ENCODE measurements at places on chromosomes 3 and 15.

GRCh38 chr3:164806188-164806587 lies 272.1 kb downstream of the SI start:
- no peaks in the 10 kb centered on the region for H3K27me3 ChIP-seq
- H3K4me3 ChIP-seq: no peak overlapping the region
- DNase-seq: no peak
- H3K36me3 ChIP-seq: no peaks in the 10 kb centered on the region
- no peaks in the 10 kb centered on the region for H3K4me1 ChIP-seq

GRCh38 chr15:70823196-70823595 lies 30.8 kb downstream of the LARP6 start:
- H3K4me1 ChIP-seq: peaks cover 7% of the 10 kb centered on the region
- no peaks in the 10 kb centered on the region for H3K36me3 ChIP-seq
- H3K27me3 ChIP-seq: peaks cover 4% of the 10 kb centered on the region
- no peak overlapping the region for H3K4me3 ChIP-seq

DNA sequence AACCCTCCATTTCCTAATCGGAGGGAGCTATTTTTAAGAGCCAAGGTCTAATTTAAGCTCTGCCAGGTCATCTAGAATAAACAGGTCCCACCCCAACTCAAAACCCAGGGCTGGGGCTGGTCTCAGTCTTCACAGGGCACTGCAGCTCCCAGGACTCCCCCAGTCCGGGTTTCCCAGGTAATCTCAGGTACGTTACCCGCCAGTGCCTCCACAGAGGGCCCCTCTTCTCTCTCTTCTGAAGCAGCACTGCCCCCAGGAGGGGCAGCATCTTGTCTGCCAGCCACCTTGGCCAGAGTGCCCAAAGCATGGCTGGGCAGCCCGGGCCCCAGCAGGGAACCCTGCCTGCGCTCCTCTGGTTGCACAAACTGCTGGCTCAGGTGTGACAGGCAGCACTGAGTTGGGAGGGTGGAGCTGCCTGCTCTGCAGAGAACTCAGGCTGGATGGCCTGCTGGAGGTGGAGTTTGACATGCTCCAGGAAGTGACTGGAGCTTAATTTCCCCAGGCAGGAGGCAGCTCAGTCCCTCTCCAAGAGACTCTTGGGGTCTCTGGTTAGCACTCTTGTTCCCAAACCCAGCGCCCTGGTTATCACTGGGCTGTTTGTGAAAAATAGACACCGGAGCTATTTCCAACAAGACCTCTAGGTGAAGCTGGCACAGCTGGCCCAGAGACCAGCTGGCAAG lies at the start of gene PLA2G4F:
Gene PLA2G4F (minus strand): TSS at position 394 of the 680 bp plus-strand sequence. CDS start 87 bp downstream, at position 307.
- H3K36me3 ChIP-seq: peaks cover 6% of the 10 kb centered on the region
- H3K4me1 ChIP-seq: peaks cover 4% of the 10 kb centered on the region
- H3K27me3 ChIP-seq: no peaks in the 10 kb centered on the region
- no peak within 1 kb of the TSS for H3K27ac ChIP-seq
- no peak for DNase-seq

GRCh38 chr3:33915796-33916546 lies 117.5 kb downstream of the PDCD6IP start:
- H3K4me1 ChIP-seq: no peaks in the 10 kb centered on the region
- H3K27me3 ChIP-seq: peaks cover 7% of the 10 kb centered on the region
- no peaks in the 10 kb centered on the region for H3K36me3 ChIP-seq
- H3K4me3 ChIP-seq: no peak overlapping the region
- DNase-seq: no peak
- H3K27ac ChIP-seq: no peak overlapping the region

DNA sequence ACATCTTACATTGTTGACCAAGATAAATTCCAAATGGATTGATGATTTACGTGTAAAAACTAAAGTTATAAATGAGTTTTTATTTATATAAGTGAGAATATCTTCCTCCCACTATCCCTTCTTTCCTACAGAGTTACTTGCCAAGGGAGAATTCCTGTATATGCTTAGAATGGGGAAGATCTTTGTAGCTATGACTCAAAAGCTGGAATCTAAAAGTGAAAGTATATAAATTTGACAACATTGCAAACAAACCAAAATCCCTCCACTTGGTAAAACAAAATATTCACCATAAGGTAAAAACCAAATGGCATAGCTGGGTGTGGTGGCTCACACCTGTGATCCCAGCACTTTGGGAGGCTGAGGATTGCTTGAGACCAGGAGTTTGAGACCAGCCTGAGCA lies 52.7 kb upstream of the GCNT3 start:
- H3K27me3 ChIP-seq: no peaks in the 10 kb centered on the region
- H3K36me3 ChIP-seq: no peaks in the 10 kb centered on the region
- H3K4me1 ChIP-seq: no peaks in the 10 kb centered on the region
- H3K4me3 ChIP-seq: no peak overlapping the region

DNA sequence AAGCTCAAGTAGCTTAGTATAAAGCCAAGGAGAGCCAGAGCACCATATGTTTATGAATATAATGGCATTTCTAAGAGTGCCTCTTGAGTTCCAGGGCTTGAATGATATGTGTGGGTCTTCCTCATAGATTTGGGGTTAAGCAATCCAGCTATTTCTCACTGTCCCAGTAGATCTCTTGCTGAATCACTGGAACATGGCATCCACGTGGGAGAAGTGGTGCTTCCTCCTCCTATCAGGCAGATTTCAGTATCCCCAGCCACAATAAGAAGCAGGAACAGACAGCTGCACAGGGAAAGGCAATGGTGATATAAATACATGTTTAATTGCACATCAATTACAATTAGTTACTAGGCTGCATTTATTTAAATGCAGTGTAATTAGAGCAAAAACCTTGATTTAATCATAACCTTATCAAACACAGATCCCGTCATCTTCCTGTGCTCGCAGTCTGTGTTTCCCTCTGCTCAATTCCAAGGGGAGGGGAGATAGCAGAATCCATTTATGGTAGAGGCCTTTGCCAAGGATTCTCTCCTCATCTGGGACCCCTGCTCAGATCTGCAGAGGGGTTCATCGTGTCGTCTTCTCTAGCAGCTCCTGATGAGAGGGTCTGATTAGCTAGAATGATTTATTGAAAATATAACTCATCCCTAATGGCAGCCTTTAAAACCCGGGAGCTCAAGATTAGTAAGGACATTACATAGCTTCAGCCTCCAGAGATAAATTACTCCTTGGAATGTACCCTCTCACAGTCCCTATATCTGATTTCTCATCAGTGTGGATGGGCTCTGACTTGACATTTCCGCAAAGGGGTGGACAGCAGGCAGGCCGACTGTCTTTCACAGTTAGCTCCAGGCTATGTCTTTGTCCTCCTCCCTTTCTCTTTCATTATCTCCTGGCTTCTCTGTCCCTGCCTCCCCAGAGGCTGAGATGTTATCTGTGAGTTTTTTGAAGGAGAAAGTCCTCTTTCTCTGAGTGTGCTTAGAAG lies 775.9 kb downstream of the AGBL1 start:
- H3K27ac ChIP-seq: no peak overlapping the region
- no peak overlapping the region for H3K4me3 ChIP-seq

GRCh38 chr15:75033809-75034208 lies 10.4 kb downstream of the PPCDC start:
- no peak overlapping the region for H3K27ac ChIP-seq
- no peaks in the 10 kb centered on the region for H3K27me3 ChIP-seq
- no peak for DNase-seq
- peaks cover 13% of the 10 kb centered on the region for H3K4me1 ChIP-seq

GRCh38 chr15:92653366-92653765 lies 2.2 kb downstream of the FAM174B start:
- no peak overlapping the region for H3K27ac ChIP-seq
- H3K36me3 ChIP-seq: peaks cover 5% of the 10 kb centered on the region
- no peak overlapping the region for H3K4me3 ChIP-seq
- no peak for DNase-seq

DNA sequence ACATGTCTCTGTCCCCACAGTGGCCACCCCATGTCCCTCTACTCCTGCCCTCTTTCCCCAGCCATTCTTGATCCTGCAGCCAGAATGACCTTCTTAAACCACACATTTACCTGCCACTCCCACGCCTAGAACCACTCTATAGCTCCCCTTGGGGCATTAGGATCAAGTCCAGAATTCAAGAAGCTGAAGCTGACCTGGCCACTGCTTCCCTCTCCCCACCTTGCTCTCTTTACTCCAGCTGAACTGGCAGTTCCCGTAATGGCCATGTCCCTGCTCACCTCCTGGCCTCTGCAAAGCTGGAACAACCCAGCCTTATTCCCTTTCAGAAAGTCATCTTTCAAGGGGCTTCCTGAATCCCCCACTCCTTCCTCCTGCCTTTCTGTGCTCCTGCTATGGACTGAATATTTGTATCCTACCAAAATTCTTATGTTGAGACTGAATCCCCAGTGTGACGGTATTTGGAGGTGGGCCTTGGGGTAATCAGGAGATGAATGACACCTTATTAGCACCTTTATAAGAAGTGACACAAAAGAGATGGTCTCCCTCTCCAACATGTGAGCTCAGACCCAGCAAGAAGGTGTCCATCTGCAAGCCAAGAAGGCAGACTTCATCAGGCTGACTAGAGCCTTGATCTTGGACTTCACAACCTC lies 3.8 kb downstream of the CSRNP1 start:
- H3K4me3 ChIP-seq: peak overlapping the region; percentile 88
- no peaks in the 10 kb centered on the region for H3K27me3 ChIP-seq

DNA sequence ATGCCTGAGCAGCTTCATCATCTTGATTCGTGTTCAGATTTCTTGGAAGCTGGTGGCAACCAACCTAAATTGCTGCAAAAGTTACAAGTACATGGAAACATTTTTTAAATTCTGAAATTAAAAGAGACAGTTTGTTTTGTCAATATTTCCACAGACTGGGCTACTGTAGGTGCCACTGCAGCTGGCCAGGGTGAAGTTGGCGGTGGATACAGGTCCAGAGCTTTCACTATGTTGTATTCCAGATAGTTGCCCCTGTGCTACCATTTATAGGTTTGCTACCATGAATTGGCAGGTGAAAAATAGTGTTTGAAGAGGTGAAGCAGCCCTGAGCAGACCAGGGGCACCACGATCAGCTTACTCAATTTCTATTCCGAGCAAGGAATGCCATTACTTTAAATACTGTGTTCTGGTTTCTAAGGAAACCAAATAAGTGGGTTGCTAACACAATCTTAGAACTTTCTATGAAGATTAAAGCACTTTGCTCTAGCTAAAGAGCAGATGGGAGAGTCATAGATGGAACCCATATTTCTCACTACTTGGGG lies 21.2 kb upstream of the SHC4 start:
- no peak overlapping the region for H3K27ac ChIP-seq
- peaks cover 5% of the 10 kb centered on the region for H3K27me3 ChIP-seq
- H3K4me1 ChIP-seq: no peaks in the 10 kb centered on the region

GRCh38 chr3:99899603-99900002 lies 81.9 kb downstream of the CMSS1 start:
- H3K4me3 ChIP-seq: no peak overlapping the region
- H3K36me3 ChIP-seq: no peaks in the 10 kb centered on the region
- no peak overlapping the region for H3K27ac ChIP-seq
- no peaks in the 10 kb centered on the region for H3K27me3 ChIP-seq
- H3K4me1 ChIP-seq: peaks cover 6% of the 10 kb centered on the region
- DNase-seq: no peak

GRCh38 chr3:195224156-195224979 lies 46.6 kb downstream of the XXYLT1 start:
- peaks cover 28% of the 10 kb centered on the region for H3K36me3 ChIP-seq
- no peak for DNase-seq
- no peak overlapping the region for H3K4me3 ChIP-seq
- H3K4me1 ChIP-seq: peaks cover 18% of the 10 kb centered on the region

- H3K4me3 ChIP-seq: no peak overlapping the region
- H3K36me3 ChIP-seq: no peaks in the 10 kb centered on the region
- no peak overlapping the region for H3K27ac ChIP-seq
- H3K27me3 ChIP-seq: peaks cover 9% of the 10 kb centered on the region
Observed at GRCh38 chr15:47741082-47741481, 23.8 kb downstream of the SEMA6D start.

GRCh38 chr3:14472471-14473351 lies 67.4 kb downstream of the GRIP2 start:
- peaks cover 67% of the 10 kb centered on the region for H3K36me3 ChIP-seq
- H3K27ac ChIP-seq: no peak overlapping the region
- no peak for DNase-seq
- H3K4me3 ChIP-seq: no peak overlapping the region
- peaks cover 5% of the 10 kb centered on the region for H3K4me1 ChIP-seq

GRCh38 chr3:144415492-144415891 lies 443.9 kb downstream of the DIPK2A start:
- H3K4me1 ChIP-seq: no peaks in the 10 kb centered on the region
- no peak for DNase-seq
- peaks cover 6% of the 10 kb centered on the region for H3K27me3 ChIP-seq
- H3K4me3 ChIP-seq: no peak overlapping the region
- no peaks in the 10 kb centered on the region for H3K36me3 ChIP-seq

GRCh38 chr3:144058713-144059112 lies 87.1 kb downstream of the DIPK2A start:
- no peaks in the 10 kb centered on the region for H3K36me3 ChIP-seq
- H3K4me1 ChIP-seq: no peaks in the 10 kb centered on the region
- H3K4me3 ChIP-seq: no peak overlapping the region
- no peaks in the 10 kb centered on the region for H3K27me3 ChIP-seq

GRCh38 chr3:140292684-140293083 lies 357.7 kb downstream of the CLSTN2 start:
- no peak for DNase-seq
- no peak overlapping the region for H3K4me3 ChIP-seq
- H3K27ac ChIP-seq: no peak overlapping the region
- no peaks in the 10 kb centered on the region for H3K4me1 ChIP-seq

GRCh38 chr3:71903112-71903495 lies 118.2 kb upstream of the PROK2 start:
- peaks cover 2% of the 10 kb centered on the region for H3K4me1 ChIP-seq
- H3K36me3 ChIP-seq: no peaks in the 10 kb centered on the region
- H3K27ac ChIP-seq: no peak overlapping the region
- DNase-seq: no peak
- peaks cover 6% of the 10 kb centered on the region for H3K27me3 ChIP-seq

- no peak for DNase-seq
- peaks cover 55% of the 10 kb centered on the region for H3K27me3 ChIP-seq
- no peak overlapping the region for H3K27ac ChIP-seq
- peak overlapping the region; percentile 52 for H3K4me3 ChIP-seq
- H3K36me3 ChIP-seq: no peaks in the 10 kb centered on the region
Observed at GRCh38 chr15:52790941-52791751, 1.0 kb upstream of the ONECUT1 start.

GRCh38 chr3:42497009-42497731 lies 5.3 kb upstream of the VIPR1 start:
- no peak overlapping the region for H3K4me3 ChIP-seq
- DNase-seq: no peak
- no peaks in the 10 kb centered on the region for H3K36me3 ChIP-seq
- H3K4me1 ChIP-seq: peaks cover 7% of the 10 kb centered on the region
- H3K27me3 ChIP-seq: peaks cover 2% of the 10 kb centered on the region

DNA sequence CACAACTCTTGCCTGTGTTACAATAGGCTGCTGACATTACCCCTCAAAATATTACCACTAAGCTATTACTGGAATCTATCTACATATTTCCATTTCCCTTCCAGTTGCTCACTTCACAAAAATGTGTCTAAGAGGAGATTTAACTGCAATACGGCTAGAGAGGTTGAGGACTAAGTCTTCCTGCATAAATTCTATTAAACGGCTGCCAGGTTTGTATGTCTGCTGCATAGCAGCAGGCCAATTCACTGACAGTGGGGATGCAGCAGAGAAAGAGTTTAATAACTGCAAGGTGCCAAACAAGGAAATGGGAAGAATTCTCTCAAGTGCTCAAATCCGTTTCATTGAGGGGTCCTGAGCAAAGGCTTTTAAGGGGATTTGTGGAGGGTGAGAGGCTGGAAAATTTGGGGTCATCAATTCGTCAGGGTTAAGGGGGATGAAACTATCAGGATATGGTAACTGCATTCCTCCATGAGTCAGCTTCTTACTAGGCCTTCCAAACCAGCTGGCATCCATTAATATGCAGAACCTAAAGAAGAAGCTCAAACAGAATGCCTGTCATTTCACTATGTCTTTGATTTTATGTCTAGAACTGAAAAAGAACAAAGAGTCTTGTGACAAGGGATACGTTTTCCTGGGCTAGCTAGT lies 675.6 kb downstream of the TBL1XR1 start:
- no peak overlapping the region for H3K4me3 ChIP-seq
- H3K36me3 ChIP-seq: no peaks in the 10 kb centered on the region
- no peaks in the 10 kb centered on the region for H3K27me3 ChIP-seq
- DNase-seq: no peak
- H3K27ac ChIP-seq: no peak overlapping the region
